ENCODE measurements at places on chromosomes 2 and 18.

GRCh38 chr18:38047820-38048219 lies 482.2 kb upstream of the CELF4 start:
- no peak for DNase-seq

- DNase-seq = no peak
These were observed 4.0 kb downstream of the TCF7L1 start for GRCh38 chr2:85137156-85137555.

- no peak for DNase-seq
These were observed 529.1 kb upstream of the CDH7 start for GRCh38 chr18:65221736-65222135.

DNA sequence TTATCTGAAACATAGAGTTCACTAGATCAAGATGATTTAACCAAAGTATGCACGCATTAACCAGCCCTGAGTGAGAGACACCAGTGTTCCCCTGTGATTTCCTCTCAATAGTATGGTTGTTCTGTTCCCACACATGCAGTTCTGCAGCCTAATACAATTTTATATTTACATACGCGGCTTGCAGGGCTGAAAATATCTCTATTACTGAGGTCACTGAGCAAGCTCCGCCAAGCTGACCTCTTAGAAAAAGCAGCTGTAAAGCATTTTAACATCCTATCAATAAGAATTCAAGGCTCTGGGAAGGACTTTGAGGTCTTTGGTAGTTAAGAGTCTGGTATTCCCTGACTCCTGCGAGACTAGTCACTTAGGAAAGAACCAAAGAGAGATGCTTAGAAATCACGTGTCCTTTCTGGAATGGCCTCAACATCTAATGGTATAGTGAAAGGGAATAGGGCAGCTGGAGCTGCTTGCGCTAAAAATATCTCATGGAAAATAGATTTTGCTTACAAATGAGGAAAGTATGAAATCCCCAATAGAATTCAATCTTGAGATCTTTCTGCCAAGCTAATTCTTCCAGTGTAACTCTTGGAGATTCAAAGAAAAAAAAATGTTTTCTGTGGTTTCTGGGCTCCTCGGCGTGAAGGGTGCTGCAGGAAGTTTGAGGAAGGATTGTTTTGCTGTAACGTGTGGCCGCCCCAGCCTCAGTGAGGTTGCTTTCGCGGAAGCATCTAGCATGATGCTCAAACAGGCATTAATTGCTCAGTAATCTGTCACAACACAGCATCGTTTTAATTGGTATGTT lies 59.2 kb downstream of the DOCK10 start:
- DNase-seq = no peak

- no peak for DNase-seq
These were observed 1898.8 kb upstream of the PIK3C3 start for GRCh38 chr18:40056079-40056692.

GRCh38 chr18:61679836-61680235 lies 213.0 kb downstream of the RNF152 start:
- no peak for DNase-seq

- no peak for DNase-seq
These were observed 257.4 kb upstream of the RBMS1 start for GRCh38 chr2:160751021-160751420.

DNA sequence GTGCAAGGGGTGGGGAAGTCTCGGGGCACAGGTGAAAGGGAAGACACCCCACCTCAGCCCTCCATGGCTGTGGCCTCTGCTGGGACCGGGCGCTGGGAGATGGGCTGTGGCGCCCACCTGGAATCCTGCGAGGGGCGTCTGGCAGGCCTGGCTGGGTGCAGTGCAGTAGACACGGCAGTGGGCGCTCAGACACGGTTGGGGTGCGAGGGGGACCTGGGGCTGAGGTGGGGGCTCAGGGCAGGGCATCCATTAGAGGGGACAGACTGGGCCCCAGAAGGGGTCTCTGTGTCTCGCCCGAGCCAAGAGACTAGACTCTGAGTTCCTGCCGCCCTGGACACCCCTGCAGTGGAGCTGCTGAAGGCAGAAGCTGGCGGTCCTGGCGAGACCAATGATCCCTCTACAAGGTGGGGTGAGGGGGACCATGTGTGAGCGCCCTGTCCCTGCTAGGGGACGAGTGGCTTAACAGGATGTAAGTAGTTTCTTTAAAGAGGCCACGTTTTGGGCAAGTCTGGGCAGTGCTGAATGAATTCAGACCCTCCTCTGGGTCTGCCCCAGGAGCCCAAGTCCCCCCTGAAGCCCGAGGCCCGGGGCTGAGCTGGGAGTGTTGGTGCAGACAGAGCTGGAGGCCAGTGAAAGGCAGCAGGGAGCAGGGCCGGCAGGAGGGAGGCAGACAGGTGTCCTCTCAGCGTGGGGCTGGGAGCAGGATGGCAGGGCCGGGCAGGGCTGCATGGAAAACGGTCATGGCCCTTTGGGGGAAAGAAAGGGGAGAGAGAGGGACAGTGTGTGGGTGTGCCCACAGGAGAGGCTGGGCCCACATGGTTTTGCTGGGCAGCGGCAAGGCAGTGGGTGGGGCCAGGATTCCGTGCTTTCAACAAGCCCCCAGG lies 57.2 kb downstream of the HS6ST1 start:
- no peak for DNase-seq

GRCh38 chr2:37872192-37872750 lies 52.8 kb upstream of the RMDN2 start:
- DNase-seq = no peak

- DNase-seq = no peak
These were observed 175.8 kb upstream of the PIEZO2 start for GRCh38 chr18:11324956-11325882.

GRCh38 chr2:212968284-212969081 lies 182.9 kb downstream of the IKZF2 start:
- DNase-seq = no peak

DNA sequence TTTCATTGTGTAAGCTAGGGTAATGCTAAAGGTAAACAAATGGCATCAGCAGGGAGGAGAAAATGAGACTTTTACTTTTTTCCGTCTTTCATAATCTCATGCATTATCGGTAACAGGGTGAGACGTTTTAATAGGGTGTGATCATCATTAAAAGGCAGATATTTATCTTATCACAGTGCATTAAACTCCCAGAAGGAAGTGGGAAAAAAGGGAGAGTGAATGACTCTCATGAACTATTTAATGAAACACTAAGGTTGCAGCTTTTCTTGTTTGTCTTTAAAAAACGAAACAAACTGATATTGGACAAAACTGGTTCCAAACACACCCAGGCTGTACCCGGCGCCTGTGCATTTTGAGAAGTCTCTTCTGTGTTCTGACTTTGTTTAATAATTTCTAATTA lies 1936.8 kb upstream of the PIK3C3 start:
- no peak for DNase-seq

DNA sequence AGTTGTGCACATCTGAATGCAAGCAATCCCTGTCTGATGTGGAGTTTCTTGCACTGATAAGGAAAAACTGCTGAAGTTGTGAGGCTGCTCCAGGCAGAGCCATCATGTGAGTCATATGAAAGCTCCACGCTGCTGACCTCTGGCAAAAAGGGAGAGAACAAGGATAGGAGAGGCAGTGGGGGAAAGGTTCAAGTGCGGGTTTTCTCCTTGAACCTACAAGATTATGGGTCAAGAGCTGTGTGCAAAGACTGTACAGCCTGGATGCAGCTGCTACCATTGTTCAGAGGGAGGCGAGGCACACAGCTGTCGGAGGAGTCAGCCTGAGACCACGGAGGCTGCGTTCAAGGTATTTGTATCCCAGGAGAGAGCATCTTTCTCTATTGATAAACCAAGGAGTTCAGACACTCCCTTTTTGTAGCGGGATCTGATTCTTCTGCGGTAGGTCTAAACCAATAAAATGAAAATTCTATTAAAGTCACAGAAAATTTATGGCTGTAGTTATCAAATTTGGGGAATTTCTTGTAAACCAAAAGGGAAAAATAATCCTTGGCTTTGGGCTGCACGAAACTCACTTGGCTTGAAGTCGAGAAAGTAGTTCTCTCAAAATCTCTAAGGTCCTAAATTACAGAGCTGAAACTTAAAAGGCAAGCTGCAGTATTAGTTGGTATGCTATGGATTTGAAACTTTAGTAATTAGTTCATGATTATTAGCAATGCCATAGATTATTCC lies at the start of gene CDK15:
Gene CDK15, plus strand, starts transcription at position 96 of the 729 bp plus-strand sequence. Its CDS starts 128 bp downstream, at position 224.
- no peak for DNase-seq

DNA sequence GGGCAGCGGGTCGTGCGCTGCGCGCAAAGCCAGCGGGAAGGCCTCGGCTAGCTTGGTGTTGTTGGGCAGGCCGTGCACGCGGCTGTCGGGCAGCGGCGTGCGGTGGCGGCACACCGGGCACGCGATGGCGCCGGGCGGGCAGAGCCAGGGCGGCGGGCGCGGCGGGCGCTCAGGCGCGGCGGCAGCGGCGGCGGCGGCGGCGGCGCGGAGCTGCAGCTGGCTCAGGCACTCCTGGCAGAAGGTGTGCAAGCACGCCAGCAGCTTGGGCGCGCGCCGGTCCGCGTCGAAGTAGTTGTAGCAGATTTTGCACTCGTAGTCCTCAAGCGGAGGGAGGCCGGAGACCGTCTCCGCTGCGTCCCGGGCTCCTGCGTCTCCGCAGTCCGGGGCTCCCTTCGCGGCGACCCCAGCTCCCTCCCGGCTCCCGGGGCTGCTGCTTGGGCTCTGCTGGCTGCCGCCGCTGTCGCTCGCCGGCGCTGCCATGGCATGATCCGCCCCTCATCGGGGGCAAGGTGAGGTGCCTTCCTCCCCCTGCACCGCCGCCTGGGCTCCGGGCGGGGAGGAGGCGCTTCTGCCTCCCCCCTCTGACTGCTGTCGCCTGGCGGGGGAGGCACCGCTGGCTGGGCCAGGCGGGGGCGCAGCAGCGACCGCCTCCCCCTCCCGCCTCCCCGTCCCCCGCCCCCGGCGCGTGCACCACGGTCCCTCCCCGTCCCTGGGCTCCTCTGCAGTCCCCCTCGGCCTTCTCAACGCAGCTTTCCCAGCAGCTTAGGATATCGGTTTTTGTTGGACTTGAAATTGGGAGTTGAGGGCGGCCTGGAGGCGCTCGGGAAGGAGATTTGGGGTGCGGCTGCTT lies 21.0 kb upstream of the PAX3 start:
- no peak for DNase-seq
